ENCODE measurements at places on chromosomes 5 and 9. TPM values are rescaled to one million over a fixed set of nuclear protein-coding genes. Genes with fewer than 3 reads are reported as not detected.

- no peak for DNase-seq
Observed at GRCh38 chr5:2591777-2592453, 159.6 kb downstream of the IRX2 start.

PCDHGA3 gene
- 0.65 TPM for total RNA-seq

GRCh38 chr9:127973169-127974000 lies 7.4 kb downstream of the EEIG1 start:
- DNase-seq, result no peak

GRCh38 chr5:170651604-170652277 lies 131.8 kb upstream of the GABRP start:
- DNase-seq, result no peak

GRCh38 chr9:135886147-135886981 lies 21.0 kb downstream of the CAMSAP1 start:
- no peak for DNase-seq

- peak; percentile 95 for DNase-seq
Observed at GRCh38 chr5:157900644-157901043, 41.7 kb upstream of the CLINT1 start.

Measured in OCI-LY7 (cell line).